Mesendoderm (in vitro differentiated cells): ENCODE measurements at places on chromosomes 13 and 19.

DNA sequence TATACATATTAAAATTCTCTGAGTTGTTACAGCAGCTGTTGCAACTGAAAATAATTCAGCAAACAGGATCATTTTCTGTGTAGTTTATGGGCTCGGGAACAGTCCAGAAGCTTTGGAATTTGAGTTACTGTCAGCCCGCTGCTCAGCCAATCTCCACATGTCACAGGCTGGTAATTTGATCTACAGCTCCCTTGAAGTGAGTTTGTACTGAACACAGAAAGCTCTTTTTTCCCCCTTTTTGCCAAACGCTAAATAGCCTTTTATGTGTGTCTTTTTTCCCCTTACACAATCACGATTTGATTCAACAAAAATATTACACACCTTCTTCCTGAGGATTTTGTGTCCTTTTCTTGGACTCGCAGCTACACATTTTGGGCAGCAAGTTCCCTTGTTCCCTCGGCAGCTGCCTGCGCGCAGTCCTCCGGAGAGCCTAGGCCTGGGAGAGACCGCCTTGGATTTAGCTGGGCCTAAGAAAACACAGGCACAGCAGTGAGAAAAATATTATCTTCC, 371.4 kb downstream of the KCNRG start:
- DNase-seq: peak; percentile 22

- no peak for DNase-seq
Observed at GRCh38 chr13:50678464-50679162, 164.9 kb downstream of the DLEU7 start.

DNA sequence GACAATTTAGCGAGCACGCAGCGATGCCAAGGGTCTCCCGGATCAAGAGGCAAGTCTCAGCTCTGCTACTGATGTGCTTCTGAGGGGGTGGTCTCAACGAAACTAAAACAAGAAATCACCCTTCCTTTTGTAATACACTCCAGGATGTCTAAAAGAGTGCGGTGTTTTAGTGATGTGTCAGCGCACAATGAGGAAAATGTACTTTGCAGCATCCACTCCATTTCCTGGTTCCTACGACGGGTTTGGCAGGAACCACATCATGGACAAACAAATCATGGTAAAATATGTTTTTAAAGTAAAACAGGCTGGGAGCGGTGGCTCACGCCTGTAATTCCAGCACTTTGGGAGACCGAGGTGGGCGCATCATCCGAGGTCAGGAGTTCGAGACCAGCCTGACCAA, 154.0 kb upstream of the TSC22D1 start:
- DNase-seq: no peak

GRCh38 chr13:43783820-43784219, 3.0 kb downstream of the ENOX1 start:
- DNase-seq: peak; percentile 86

GRCh38 chr19:46911456-46911855, 50.7 kb downstream of the ARHGAP35 start:
- no peak for DNase-seq

- DNase-seq: no peak
Observed at GRCh38 chr19:43564800-43565199, 10.5 kb downstream of the XRCC1 start.

DNA sequence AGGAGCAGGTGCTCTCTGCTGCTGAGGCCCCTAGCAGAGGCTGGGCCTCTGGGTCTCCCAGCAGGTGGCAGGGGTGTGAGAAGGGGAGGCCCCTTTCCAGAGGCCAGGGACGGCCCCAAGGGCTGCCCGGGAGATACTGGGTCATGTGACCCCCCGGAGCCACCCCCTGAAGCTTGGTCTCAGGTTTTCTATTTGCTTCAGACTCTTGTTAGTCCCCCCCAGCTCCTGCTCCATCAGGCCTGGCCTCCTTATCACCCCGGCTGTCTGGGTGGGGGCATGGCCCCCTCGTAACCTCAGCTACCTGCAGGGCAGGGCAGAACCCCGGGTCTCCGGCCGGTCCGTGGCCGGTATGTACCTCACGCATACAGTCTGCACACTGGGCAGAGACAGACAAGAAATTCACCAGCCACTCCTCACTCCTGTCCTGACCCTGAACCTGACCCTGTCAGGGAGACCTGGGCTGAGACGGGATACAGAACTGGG, 13.2 kb upstream of the TCF3 start:
- no peak for DNase-seq

DNA sequence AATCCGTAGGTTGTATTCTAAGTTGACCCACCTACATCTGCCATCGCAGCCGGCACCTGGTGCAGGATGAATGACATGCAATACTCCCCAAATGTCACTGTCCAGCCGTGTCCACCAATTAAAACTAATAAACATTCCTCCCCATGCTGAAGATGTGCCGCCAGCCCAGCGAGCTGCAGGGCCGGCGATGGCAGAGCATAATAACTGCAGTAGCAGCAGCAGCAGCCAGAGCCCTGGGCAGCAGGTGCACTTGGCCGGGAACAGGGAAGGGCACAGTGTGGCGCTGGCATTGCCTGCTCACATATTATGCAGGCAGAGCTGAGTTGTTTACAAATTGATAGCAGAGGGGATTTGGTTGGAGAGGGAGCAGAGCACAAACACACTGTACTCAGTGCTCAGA, 754.9 kb downstream of the OLFM4 start:
- no peak for DNase-seq

DNA sequence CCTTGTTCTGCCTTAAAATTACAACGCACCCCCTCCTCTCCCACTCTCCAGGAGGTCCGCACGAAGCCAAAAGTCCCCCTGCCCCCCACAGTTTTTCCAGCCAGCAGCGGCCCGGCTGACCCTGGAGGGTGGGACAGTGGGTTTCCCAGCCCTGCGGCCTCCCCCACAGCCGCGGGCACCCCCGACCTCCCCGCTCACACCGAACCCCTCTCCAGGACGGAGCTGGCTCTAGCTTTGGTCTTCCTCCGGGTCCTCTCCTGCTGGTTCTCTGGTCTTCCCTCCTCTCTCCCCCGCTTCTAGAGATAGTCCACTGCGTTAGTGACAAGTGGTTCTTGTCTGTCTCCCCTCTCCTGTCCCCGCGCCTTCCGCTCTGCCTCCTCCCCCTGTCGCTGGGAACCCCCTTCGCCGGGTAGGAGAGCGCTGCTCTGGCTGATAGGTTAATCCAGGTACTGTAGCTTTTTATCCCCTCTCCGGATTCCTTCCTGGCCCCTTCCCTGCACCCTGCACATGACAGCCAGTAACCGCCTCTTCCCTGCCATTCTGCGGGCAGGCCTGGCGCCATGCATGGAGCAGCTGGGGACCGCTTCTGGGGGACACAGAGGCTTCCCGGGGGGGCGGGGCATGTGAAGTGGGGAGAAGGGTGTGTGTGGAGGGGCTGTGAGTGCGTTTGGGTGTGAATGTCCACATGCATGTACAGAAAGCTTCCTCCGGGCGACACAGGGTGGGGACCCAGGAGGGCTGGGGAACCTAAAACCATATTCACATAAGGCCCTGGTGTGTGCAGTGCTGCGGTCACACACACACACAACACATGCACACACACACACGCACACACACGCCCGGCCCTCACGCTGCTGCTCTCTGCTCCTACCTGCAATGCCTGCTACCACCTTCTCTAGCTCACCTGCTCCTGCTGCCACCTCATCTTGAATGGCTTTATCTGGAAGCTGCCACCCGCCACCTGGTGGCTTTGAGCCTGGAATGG, 17.2 kb downstream of the PRR36 start:
- no peak for DNase-seq

DNA sequence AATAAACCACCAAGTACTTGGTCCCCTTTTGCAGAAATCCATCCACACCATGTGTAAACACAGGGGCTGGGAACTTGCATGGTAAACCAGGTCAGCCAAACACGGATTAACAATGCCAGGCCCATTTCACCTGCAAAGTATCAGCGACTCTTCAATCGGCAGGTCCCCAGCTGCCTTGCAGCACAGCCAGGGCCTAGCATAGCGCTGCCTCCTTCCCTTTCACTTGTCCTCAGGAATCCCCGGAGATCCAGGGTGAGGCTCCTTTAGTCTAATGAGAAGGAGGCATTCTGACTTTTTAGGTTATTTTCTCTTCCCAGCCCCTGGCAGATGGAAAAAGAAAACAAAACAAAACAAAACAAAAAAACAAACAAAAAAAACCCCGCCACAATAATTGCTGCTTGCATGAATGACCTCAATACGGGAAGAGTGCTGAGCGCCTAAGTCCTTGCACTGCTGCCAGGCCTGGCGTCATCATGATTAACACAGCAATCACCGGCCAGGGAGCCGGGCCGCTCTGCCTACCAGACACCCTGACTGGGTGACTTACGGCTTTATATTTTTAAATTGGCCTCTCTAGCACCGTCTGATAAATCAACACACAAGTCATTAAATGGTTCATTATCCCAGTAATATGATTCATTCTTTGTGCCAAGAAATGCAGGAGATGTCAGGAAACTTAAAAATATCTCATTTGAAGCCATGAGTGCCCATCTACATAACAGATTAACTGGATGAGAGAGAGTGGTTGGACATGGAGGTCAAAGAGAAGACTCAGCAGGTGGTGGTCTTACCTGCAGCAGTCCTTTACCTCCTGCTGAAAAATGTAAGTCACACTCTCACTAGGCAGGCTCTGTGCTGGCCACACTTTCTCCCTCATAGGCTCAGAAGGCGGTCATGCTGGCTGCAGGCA, 692.7 kb downstream of the UQCRFS1 start:
- no peak for DNase-seq

GRCh38 chr19:30320916-30321315, 51.3 kb upstream of the ZNF536 start:
- no peak for DNase-seq

GRCh38 chr19:38303517-38304351, at the start of gene C19orf33:
Gene C19orf33, plus strand, starts transcription at chr19:38304251. Its CDS starts 11 bp downstream, at chr19:38304262.
- DNase-seq: peak; percentile 71

DNA sequence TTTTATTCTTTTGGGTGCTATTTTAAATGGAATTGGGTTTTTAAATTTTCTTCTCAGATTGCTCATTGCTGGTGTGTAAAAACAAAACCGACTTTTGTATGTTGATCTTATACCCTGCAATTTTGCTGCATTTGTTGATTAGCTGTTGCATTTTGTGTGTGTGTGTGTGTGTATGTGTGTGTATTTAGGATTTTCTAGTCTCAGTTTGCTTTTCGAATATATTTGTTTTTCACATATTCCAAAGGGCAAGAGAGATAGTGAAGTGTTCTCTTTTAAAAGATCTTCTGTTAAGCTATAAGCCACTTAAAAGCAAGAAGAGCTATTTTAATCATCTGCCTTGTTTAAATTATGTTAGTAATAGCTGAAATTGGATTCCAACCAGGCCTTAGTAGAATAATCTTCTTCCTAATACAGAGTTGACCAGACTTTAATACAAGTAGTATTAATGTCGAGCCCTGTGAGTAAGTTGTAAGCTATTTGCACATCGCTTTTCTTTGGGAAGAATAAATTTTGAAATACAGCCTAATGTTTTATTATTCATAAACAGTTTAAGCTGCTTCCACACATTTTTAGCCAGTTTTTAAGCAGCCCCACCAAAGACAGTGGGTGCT, 57.4 kb downstream of the TM9SF2 start:
- no peak for DNase-seq

DNA sequence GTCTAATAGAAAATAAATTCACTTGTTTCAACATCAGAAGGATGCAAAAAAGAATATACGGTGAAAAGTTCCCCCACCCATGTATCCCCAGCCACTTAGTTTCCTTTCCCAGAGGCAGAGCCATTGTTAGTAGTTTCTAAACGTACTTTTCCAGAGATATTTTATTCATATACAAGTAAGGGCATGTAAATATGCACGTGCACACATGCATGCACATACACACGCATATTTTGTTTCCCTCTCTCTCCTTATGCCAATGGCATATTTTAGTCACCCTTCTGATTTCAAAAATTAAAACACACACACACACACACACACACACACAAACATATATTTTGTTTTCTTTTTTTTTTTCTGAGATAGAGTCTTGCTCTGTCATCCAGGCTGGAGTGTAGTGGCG, 147.4 kb downstream of the PDS5B start:
- DNase-seq: no peak
